ENCODE measurements at places on chromosomes 7 and 10.

GRCh38 chr10:103584216-103585010 is 90.9 kb downstream of the NEURL1 start:
- no peak for DNase-seq

- no peak for DNase-seq
Measured at GRCh38 chr10:123236126-123236525, 81.9 kb downstream of the BUB3 start.

DNA sequence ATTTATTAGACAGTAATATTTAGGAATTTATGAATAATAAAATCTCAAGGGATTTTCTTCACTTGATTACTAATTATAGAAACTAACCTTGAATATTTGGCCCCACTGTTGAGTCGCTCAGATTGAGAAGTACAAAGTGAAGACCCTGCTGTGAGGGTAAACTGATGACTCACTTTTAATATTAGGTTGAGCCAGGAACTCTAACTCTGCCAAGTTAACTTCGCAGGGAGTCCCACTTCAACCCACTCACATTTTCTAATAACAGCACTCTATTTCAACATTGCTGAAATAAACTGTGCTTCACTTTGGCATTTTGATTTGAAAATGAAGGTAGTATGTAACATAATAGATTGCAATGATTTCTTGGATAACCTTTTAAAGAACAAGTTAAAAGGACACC is 200.7 kb downstream of the POLR1F start:
- no peak for DNase-seq

- DNase-seq = no peak
Measured at GRCh38 chr10:130631142-130632096, 495.2 kb downstream of the GLRX3 start.

GRCh38 chr7:136958016-136958415 is 89.6 kb downstream of the CHRM2 start:
- DNase-seq = no peak

DNA sequence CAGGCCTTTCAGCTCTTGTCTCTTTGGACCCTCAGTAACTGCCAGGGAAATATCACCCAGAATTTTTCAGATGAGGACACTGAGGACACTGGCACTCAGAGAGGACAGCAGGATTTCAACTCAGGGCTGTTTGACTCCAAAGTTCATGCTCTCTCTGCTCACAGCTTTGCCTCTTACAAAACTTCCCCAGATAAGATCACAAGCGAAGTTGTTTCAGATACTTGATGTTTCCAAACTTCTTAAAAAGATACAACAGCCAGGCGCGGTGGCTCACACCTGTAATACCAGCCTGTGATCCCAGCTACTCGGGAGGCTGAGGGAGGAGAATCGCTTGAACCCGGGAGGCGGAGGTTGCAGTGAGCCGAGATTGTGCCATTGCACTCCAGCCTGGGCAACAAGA is 32.4 kb upstream of the ZRANB1 start:
- no peak for DNase-seq

- DNase-seq = no peak
Measured at GRCh38 chr7:25349283-25350017, 121.2 kb upstream of the NPVF start.

- DNase-seq = no peak
Measured at GRCh38 chr7:89771003-89771636, 383.1 kb upstream of the STEAP1 start.

- DNase-seq = no peak
Measured at GRCh38 chr7:4018601-4019316, 663.3 kb upstream of the FOXK1 start.

- DNase-seq = no peak
Measured at GRCh38 chr10:123521556-123521955, 144.6 kb upstream of the GPR26 start.

GRCh38 chr10:45627412-45628048 is 45.0 kb downstream of the ZFAND4 start:
- DNase-seq = no peak

- no peak for DNase-seq
Measured at GRCh38 chr10:7311218-7311849, 99.5 kb downstream of the SFMBT2 start.

DNA sequence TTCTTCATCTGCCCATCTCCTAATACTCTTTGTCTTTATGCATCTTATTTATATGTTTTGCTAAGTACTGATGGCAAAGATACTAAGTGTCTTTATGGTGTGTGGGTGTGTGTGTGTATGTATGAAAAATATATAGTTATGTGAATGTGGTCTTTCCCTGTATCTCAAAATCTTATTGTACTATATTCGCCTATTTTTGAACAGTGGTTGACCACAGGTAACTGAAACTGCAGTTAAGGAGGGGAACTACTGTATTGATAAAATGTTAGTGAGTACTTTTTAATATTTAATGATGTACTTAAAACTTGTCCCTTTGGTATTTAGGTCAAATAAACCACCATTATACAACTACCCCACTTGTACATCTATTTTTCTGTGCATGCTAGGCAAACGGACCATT is 85.9 kb downstream of the ADD3 start:
- DNase-seq = no peak

- DNase-seq = no peak
Measured at GRCh38 chr7:18165166-18165565, 137.5 kb upstream of the PRPS1L1 start.

- DNase-seq = peak; percentile 83
Measured at GRCh38 chr7:98021588-98022351, 31.8 kb upstream of the OCM2 start.

- no peak for DNase-seq
Measured at GRCh38 chr7:35905555-35905954, 104.7 kb downstream of the SEPTIN7 start.

- no peak for DNase-seq
Measured at GRCh38 chr10:87671139-87671815, 11.6 kb downstream of the PAPSS2 start.

DNA sequence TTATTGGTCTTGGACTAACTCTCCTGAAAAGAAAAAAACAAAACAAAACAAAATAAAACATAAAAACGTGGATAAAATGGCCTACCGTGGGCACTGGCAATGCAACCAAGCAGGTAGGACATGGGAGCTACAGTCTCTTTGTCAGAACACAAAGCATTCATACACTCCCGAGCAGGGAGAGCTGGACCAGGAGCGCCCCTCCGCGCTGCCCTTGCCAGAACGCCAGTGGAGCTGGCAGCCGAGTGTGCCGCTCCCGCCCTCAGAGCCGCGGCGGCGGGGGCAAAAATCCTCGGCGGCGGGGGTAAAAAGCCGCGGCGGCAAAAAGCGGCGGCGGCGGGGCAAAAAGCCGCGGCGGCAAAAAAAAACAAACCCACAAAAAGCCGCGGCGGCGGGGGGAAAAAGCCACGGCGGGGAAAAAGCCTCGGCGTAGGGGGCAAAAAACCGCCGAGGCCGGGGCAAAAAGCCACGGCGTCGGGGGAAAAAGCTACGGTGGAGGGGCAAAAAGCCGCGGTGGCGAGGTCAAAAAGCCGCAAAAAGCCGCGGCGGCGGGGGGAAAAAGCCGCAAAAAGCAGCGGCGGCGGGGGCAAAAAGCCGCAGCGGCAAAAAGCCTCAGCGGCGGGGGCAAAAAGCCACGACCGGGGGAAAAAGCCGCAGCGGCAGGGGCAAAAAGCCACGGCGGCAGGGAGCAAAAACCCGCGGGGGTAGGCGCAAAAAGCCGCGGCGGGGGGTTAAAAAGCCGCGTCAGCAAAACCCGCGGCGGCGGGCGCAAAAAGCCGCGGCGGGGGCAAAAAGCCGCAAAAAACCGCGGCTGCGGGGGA is 418.1 kb downstream of the ZNF716 start:
- peak; percentile 27 for DNase-seq

- DNase-seq = no peak
Measured at GRCh38 chr10:93541402-93542357, 24.8 kb upstream of the FFAR4 start.

DNA sequence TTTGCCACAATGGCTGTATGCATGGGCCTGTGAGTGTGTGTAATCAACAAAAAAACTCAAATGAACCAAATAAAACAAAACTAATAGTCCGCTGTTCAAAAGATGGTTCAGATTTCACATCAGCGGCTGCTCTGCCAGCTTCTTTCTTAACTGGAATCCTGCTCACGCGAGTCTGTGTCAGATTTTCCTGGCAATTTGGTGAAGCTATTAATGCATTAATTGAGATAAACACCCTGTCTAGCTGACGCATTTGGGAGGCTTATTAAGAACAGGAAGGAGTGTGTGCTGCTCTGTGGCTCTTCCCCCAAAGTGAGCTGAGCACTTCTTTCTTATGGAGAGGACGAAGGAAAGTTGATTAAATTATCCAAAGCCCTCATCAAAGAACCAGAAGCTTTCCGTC is 336.6 kb upstream of the MKI67 start:
- DNase-seq = no peak

DNA sequence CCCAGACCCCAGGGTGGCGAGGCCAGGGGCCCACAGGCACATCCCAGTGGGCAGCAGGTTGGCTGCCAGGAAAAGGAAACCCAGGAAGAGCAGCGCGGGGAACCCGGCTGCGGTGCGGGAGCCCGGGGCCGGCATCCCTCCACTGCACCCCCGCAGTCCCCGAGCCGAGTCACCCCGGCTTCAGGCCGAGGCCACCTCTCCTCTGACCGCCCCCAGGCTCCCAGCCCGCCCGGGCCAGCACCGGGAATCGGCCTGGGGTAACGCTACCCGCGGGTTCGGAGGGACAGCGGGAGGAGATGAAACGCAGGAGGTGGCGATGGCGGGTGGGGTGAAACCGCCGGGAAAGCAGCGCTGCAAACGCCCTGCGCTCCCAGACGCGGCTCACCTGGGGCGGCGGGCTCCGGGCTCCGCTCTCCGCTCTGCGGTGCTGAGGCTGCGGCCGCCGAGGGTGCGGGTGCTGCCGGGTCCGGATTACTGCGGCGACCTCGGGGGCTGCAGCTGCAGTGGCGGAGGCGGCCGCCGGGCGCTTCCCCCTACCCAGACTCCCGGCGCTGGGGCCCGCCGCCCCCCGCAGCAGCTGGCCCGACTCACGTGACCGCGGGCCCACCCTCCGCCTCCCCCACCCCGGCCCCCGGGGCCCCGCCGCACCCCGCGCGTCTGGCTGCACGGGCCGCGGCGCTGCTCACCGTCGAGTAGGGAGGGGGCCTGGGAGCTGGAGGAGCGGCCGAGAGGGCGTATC is at the start of gene SCRN1:
Gene SCRN1 (minus strand): TSS at position 545 of the 739 bp plus-strand sequence. CDS start 20,734 bp downstream, outside the sequence.
- DNase-seq = peak; percentile 82

DNA sequence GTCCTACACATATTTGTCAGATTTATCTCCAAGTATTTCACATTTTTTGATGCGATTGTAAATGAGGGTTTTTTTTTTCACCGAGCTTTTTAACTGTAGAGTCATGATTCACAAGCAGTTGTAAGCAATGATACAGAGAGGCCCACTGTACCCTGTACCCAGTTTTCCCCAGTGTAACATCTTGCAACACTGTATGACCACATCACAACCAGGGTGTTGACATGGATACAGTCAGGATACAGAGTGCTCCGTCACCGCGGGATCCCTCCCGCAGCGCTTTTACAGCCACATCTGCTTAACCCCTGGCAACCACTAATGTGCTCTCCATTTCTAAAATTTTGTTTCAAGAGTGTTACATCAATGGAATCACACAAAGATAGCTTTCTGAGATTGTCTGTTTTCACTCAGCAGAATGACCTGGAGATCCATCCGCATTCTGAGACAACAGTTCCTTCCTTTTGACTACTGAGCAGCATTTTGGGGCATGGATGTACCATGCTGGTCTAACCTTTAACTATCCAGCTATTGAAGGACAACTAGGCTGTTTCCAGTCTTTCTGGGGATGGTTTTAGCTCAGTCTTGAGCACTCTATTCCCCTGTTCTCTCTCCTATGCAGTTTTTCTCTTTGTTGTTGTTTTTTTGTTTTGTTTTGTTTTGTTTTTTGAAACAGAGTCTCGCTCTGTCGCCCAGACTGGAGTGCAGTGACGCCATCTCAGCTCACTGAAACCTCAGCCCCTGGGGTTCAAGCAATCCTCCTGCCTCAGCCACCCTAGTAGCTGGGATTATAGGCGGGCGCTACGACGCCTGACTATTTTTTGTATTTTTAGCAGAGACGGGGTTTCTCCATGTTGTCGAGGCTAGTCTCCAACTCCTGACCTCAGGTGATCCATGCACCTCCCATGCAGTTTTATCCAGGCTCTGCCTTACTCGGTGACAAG is 25.9 kb downstream of the GPRIN2 start:
- no peak for DNase-seq

GRCh38 chr7:105322655-105323277 is 66.0 kb downstream of the SRPK2 start:
- DNase-seq = no peak

DNA sequence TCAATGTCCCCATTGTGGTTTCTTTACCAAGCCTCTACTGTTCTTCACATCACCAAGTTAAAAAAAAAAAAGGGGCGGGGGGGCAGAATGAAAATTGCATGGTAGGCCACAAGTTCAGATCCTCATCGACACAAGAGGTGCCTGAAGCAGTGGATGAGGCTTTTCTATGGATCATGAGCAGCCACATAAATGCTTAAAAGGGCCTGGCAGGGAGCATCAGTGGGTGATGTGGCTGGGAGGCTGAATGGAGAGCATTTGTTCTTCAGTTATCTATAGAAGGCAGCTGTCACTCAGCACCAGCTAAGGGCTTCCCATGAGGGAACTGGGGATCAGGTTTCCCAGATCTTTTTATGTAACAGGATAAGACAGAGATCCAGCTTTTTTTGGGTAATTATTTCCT is 117.9 kb downstream of the CFTR start:
- no peak for DNase-seq

DNA sequence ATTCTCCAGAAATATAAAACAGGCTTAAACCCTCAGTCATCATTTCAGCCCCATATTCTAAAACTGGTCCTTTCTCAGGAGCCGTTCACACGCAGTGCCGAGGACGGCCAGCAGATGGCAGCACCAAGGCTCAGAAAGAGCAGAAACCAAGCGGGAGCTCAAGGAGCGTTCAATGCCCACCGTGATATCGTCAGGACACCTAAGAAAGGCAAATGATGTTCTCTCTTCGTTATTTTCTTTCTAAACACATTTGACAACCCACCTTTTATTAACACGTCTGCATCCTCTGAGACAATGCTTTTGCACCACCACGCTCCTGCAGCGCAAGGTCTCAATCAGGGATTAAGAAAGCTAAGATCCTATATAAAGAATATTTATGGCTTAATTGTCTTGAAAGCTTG is 45.7 kb upstream of the RBM33 start:
- peak; percentile 96 for DNase-seq

- no peak for DNase-seq
Measured at GRCh38 chr7:120226188-120226587, 46.8 kb upstream of the KCND2 start.

DNA sequence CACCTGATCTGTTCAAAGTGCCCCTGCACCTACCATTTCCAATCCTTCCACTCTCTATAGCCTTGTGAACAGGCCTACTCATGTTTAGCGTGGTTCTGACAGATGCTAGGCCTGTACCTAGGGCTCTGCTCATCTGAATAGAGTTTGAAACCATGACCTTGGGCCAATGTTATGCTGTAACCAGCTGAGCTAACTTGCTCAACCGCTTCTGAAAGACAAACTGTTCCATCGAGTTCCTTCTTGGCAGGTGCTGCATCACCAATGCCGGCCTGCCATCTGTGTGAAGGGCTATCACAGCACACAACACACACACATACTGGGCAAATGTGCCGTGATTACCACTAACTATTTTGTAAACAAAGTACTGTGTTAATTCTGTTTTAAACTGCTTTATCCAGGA is 419.0 kb upstream of the GALNT17 start:
- DNase-seq = no peak

GRCh38 chr10:80451132-80451531 is 3.0 kb upstream of the TSPAN14 start:
- DNase-seq = no peak
